Smooth muscle cell of the coronary artery (primary cell): ENCODE measurements at places on chromosomes 12 and 14. TPM values are rescaled to one million over a fixed set of nuclear protein-coding genes. Genes with fewer than 3 reads are reported as not detected.

The BEGAIN gene
- not detected in 2 replicates for total RNA-seq

The GPD1 gene
- 0.30 and 0.47 TPM in 2 replicates for total RNA-seq

The KRT83 gene
- total RNA-seq, result not detected in 2 replicates

The MPHOSPH9 gene
- 14.4 and 33.8 TPM in 2 replicates for total RNA-seq

The DEGS2 gene
- 0.08 and 0.12 TPM in 2 replicates for total RNA-seq

The OR6C2 gene
- not detected in 2 replicates for total RNA-seq

The MYH6 gene
- total RNA-seq, result under 0.01 TPM in 1 of 2 replicates, not detected in the other

The CRIP2 gene
- total RNA-seq, result 20.5 and 148 TPM in 2 replicates

The HCAR1 gene
- under 0.01 and 0.35 TPM in 2 replicates for total RNA-seq

The CCDC38 gene
- total RNA-seq, result not detected in 2 replicates

The ANKLE2 gene
- 59.5 and 110 TPM in 2 replicates for total RNA-seq

The MYO1H gene
- not detected in 2 replicates for total RNA-seq

The KNTC1 gene
- 6.3 and 10.1 TPM in 2 replicates for total RNA-seq

The SERPINA1 gene
- 0.08 TPM in 1 of 2 replicates, not detected in the other for total RNA-seq

The TNS2 gene
- 19.6 and 37.2 TPM in 2 replicates for total RNA-seq

The NT5DC3 gene
- total RNA-seq, result 3.6 and 5.2 TPM in 2 replicates

The NFATC4 gene
- 18.4 and 77.3 TPM in 2 replicates for total RNA-seq

The CCDC177 gene
- under 0.01 TPM in 1 of 2 replicates, not detected in the other for total RNA-seq

The RIMBP2 gene
- total RNA-seq, result not detected in 2 replicates

The RNASE3 gene
- not detected in 2 replicates for total RNA-seq

The KRT74 gene
- not detected in 2 replicates for total RNA-seq

The HPD gene
- total RNA-seq, result 0.15 and 1.1 TPM in 2 replicates

The TAS2R43 gene
- 0.70 TPM in 1 of 2 replicates, not detected in the other for total RNA-seq

The ANO2 gene
- total RNA-seq, result 0.82 TPM in 1 of 2 replicates, not detected in the other

The KRT72 gene
- not detected in 2 replicates for total RNA-seq
